ENCODE measurements at places on chromosomes 16 and 17.

DNA sequence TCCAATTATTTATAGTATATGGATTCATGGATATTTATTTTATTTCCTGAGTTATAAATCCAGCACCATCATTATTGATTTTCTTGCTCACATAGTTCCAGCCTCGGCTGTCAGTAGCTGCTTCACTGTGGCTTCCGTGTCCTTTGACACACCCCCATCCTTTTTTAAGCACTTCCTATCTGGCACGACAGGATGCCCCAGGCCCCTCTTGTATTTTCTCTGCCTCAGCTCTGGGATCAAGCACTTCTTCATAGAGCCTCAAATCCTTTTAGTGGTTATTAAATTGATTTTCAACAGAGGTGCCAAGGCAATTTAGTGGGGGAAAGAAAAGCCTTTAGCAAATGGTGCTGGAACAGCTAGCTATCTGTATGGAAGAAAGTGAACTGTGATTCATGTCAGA is 59.8 kb downstream of the GAN start:
- DNase-seq = no peak

- DNase-seq = no peak
Measured at GRCh38 chr16:10162981-10163380, 19.2 kb downstream of the GRIN2A start.

GRCh38 chr16:58045096-58045495 is 19.5 kb downstream of the MMP15 start:
- no peak for DNase-seq

GRCh38 chr16:51951668-51952298 is 595.2 kb downstream of the TOX3 start:
- no peak for DNase-seq

DNA sequence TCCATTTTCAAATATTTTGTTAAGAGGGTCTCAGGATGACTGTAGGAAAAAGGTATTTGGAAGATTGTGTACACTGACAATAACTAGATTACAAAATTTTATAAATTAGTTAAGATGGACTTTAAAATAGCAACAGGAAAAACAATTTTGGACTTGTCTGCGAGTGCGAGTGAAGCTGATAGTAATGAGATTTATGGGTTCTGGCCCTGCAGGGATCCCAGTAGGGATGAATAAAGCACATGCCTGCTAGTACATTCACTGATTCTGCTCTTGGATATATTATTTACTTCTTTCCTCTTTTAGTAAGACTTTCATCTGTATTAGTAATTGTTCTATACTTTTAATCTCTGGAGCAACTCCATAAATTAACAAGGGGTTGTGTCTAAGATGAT is 28.2 kb downstream of the PRKCA start:
- no peak for DNase-seq

- DNase-seq = no peak
Measured at GRCh38 chr16:29023279-29024277, 38.7 kb downstream of the LAT start.

DNA sequence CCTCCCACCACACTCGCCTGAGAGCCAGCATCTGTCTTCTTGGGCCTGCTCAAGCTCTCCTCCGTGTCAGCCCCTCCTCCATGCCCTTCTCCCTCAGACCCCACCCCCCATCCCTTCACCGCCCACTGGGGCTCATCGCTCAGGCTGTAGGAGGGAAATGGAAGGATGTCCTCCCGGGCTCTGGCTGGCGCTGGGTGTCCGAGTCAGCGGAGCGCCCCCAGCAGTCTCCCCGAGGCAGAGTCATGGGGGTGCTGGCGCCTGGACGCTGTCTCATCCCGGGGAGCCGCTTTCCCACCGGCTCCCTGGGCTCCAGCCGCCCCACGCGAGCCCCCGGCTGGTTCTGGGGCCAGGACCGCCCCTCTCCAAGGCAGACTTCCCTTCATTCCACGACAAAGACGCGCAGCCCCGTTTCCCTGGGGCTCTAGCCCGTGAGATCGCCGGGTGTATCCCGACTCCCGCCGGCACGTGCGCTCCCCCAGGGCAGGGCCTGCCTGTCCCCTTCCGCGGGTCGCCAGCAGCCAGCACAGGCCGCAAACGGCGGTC is 428 bp upstream of the ANTKMT start:
- no peak for DNase-seq

- no peak for DNase-seq
Measured at GRCh38 chr17:40457964-40458791, 14.9 kb downstream of the IGFBP4 start.

- DNase-seq = no peak
Measured at GRCh38 chr17:57502811-57503241, 242.3 kb downstream of the CCDC182 start.

DNA sequence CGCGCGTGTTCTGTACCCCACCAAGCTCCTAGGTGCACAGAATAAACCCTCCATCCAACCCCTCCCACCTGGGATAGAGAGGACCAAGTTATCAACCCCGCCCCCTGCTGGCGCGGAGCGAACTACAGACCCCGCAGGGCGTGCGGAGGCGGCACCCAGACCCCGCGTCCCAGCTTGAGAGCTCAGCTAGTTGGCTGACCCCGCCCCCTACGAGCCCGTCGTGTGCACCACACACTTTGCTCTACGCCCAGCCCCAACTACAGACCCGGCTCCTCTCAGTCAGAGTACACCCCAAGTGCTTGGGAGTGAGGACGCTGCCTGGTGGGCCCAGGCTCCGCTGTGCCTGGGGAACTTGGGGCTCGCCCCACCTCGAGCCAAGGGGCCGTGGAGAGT is 1.5 kb downstream of the GRIN2A start:
- no peak for DNase-seq

- DNase-seq = no peak
Measured at GRCh38 chr17:63950940-63951907, 19.1 kb upstream of the CD79B start.

DNA sequence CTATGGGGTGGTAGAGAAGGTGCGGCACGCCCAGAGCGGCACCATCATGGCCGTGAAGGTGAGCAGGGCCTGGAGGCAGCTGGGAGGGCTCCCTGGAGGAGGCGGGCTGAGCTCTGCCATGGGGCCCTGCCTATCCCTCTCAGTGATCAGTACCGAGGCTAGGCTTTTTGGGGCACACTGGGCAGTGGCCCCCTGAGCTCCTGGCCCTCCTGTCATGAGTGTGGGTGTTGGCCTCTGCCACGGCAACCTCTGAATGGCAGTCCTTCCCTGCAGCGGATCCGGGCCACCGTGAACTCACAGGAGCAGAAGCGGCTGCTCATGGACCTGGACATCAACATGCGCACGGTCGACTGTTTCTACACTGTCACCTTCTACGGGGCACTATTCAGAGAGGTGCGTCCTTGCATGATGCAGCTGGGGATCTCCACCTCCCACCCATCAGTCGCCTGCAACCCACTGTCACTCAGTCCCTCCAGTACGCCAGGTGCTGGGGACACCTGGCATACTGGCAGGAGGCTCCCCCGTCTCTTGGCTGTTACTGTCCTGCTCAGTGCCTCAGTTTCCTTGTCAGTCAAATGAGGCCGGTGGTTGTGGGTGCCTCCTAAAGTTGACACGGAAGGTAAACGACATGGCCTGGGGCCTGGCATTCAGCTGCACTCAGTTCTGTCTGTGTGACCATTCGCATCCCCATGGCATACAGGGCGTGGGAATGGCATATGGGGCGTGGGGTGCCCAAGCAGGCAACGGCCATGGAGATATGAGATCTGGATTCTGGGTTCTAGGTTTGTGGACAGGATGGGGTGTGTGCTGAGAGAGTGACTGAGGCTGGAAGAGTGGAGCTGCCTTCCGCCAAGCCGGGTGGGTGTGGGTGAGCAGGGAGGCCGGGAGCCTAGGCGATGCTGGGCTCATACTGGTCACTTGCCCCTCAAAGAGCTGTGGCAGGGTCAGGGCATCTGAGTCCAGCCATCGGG is 16.4 kb downstream of the MAP2K3 start:
- no peak for DNase-seq

All from stimulated activated CD4-positive, alpha-beta T cell treated with anti-CD3 and anti-CD28 coated beads, TNF-alpha, amount 100 ng/mL, for 4 hours (primary cell).